ENCODE measurements at places on chromosomes 13 and 19.

DNA sequence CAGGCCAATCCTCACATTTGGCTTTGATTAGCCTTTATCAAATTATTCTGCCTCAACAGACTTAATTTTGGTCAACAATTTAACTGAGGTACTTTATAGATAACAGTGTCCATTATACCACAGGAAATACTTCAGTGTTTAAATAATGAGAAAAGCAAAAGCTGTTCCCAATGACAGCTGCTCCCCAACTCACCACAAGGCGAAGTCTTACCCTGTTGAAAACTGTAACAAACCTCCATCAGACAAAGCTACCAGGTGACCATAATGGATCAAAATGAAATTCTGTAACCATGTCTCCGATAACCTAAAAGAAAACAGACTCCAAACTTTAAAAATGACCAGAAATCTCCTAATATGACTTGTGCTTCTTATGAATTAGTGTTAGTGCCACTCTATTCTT lies 50.3 kb downstream of the ZNF44 start:
- no peak for DNase-seq

GRCh38 chr13:41004875-41005693 lies 14.0 kb downstream of the ELF1 start:
- no peak for DNase-seq

DNA sequence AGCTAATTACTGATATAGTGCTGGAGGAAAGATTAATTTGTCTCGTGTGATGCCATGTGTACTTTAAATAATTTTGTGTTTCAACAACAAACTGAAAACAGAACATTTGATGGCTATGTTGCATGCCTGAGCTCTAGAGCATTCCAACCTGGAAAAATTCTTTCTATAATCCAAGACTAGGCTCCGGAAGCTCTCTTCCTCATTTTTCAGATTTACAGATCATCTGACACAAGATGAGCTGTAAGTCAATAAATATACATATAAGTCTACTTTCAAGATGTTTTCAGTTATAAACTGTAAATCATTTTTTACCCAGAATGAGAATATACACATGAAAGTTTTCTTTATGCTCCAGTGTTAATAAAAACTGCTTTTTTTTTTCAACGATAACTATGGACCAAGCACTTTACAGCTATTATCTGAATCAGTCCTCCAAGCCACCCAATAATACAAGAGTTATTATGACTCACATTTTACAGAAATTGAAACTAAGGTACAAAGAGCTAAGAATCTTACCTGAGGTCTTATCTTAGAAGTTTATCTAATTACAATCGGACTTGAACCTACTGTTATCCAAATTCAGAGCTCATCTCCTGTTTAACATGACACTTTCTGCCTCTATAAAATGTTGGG lies 6.4 kb upstream of the FOXO1 start:
- no peak for DNase-seq

DNA sequence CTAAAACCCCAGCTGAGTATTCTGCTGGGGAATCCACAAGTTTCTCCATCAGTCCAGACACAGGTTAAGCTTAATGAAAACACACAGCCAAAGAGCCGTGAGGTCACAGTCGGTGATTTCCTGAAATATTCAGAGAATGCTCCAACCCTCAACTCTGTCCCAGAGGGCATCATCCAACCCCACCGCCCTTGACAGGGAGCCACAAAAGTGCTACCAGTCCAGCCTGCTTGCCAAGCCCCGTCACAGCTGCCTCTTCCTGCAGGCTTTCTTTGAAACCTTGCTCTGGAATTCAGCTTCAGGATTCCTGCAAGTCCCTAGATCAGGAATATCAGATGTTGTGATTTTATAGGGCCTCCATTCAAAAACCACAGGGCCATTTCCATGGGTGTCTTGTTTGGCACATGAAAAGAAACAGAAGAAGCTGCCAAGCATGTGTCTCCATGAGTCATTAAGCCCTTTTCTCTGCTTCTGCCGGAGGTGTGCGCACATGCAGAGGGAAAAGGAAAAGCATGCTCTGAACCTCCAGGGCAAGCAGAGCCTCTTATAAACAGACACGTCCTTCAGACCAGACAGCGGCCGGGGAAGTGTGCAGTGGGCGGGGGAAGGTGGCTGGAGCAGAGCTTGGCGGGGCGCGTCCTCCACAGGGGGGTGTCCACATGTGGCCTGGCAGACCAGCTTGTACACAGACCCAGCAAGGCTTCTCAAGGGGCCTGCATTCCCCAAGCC lies 164.7 kb downstream of the KATNAL1 start:
- no peak for DNase-seq

GRCh38 chr13:111938741-111939665 lies 127.9 kb upstream of the SOX1 start:
- no peak for DNase-seq
